Testis (tissue), 5 donors: ENCODE measurements at places on chromosomes 3 and 15.

GRCh38 chr3:12559520-12559919 lies 2.6 kb downstream of the MKRN2 start:
- no peak for DNase-seq

DNA sequence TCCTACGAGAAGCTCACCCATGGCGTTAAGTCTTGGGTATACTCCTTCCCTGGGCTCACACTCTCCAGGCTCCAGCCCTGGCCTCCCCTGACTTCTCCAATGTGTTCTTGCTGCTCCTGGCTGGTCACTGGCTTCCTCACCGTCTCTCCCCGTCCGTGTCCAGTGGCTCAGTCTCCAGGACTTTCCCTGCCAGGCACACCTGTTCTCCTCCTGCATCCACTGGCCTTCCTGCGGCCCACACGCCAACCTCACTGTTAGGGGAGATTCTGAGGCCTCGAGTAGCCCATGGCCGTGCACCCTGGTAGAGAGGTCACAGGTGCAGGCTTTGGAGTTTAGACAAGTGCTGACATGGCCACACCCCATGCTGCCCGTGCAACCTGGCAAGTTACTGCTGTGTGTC lies 91.9 kb upstream of the SNRPA1 start:
- DNase-seq: no peak

GRCh38 chr3:110881069-110881468 lies 190.5 kb upstream of the NECTIN3 start:
- DNase-seq: peak; percentile 70

GRCh38 chr3:78718707-78719106 lies 1049.1 kb downstream of the ROBO1 start:
- no peak for DNase-seq

DNA sequence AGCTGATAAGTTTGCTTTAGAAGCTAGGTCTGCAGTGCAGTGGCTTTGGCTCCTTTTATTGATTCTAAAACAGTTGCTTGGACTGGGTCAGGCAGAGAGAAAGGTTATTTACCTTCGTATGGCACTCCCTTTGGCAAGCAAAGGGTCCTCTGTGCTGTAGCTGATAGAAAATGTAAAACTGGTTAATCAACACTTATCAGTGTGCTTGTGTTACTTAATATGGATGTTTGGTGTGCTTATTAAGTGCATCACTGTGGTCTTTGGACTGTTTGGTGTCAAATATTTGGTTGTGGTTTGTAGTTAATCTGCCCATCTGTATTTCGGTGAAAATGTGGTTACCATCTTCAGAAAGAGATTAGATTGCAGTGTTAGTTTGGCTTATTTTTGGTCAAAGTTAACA lies 16.0 kb downstream of the UBE2E2 start:
- DNase-seq: no peak

DNA sequence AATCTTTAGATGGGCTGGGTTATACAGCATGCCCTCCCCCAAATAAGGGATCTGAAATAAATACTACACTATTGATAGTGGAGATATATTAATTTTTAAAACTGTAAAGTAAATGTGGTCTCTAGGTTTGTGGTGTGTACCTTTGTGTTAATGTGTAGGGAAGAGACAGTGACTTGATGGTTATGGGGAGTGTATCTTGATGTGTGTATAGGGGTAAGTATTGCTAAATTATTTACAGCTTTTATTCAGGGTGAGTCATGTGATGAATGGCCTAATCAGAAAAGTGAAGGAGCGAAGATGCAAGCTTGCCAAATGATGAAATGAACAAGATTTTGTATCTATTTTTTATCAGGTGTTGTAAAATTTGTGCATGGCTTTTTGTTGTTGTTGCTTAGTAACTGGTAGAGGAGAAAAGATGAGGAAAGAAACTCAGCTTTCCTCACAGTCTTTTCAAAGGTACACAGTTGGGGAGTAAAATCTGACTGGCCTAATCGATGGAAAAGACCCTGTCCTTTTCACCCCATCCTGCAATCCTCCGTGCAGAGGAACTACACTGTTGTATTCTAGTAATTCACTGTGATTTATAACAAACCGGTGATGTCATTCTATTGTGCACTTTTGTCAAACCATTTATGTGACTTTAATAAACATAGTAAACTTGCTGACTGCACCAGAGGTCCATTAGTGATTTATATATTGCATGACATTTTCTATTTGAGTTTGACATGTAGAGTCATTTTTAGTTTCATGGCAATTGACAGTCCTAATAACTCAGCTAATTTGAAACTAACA lies 17.7 kb downstream of the FEM1B start:
- no peak for DNase-seq

GRCh38 chr3:59996056-59996455 lies 946.2 kb upstream of the CFAP20DC start:
- no peak for DNase-seq

DNA sequence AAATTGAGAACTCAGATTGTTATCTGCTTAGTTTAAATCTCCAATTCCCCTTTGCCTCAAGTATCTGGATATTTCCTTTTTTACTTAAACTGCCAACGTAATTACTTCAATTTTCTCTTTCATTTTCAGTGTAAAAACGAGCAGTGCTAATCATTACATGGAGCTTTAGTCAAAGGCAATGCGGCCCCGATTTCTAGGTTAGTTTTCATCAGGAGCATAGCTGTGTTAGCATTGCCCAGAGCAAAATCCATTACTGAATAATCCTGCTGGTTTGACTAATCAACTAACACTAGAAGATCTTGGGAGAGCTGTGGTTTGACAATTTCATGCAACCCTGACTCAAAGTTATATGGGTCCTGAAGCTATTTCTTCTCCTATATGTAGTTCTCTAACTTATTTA lies 46.2 kb downstream of the ZPLD1 start:
- no peak for DNase-seq

DNA sequence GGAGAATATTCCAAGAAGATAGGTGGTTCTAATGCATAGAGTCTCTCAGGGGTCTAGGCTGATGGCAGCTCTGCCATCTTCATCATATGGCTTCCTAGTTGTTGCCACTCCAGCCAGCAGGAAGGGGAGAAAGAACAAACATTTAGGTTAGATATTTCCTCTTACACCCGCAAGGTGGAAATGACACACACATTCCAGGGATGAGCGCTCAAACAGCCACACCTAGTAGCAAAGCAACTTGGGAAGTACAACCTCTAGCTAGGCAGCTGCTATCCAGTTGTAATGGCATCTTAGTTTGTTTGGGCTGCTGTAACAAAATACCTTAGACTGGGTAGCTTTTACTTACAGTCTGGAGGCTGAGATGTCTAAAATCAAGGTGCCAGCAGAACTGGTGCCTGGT lies 51.9 kb upstream of the ADAMTSL3 start:
- no peak for DNase-seq

- DNase-seq: no peak
These were observed 16.9 kb upstream of the LPP start for GRCh38 chr3:188137051-188137450.

- no peak for DNase-seq
These were observed 405.5 kb upstream of the CNTN4 start for GRCh38 chr3:1693145-1693544.

DNA sequence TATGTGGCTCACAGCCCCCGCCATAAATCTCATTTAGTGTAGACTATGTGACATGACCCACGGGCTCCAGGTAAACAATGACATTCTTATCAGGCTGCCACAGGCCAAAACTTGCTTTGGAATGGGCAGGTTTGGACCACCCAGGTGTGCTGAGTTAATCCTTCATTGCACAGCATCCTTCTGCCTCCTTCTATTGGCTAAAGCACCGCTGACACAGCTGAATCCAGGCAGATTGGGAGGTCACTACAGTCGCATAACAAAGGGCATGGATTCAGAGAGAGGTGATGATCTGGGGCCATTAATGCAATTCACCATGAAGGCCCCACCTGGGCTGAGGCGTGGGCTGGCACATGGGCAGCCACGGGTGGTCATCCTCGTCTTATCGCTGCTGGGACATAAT lies 47.8 kb upstream of the GALNT15 start:
- DNase-seq: no peak
